HTR-8/SVneo (cell line): ENCODE measurements at places on chromosomes 11 and 22.
A peak's percentile ranks its signal among the peaks of the same experiment; 100 is the strongest.

DNA sequence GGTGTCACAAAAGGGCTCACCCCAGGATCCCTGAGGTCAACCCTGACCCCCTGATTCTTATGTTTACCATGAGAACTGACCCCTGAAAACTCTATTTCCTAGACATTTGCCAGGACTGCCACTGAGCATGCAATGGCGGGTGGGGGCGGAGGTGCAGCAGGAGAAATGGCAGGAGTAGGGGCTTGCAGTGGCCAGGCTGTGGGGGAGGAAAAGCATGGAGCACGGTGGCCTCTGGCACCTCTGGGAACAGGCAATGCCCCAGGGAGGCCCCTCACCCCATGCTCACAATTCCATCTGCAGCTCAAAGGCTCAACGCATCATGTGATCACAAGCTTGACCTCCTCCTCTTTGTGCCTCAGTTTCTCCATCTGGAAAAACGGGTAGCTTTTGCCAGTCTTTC, 46.5 kb upstream of the FGF3 start:
- DNase-seq = no peak

DNA sequence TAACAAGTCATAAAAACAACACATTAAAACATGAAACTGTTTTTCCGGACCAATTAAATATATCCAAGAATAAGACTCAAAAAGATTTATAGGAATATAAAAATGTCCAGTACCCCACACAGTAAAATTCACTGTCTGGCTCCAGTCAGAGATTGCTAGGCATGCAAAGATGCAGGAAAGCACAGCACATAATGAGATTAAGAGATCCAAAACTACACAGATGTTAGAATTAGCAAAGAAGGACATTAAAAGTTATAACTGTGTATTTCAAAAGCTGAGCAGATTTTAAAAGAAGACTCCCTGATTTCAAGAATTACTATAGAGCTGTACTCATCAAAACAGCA, 13.6 kb downstream of the LRRC75B start:
- no peak for DNase-seq

GRCh38 chr11:56846631-56847576, 98.4 kb upstream of the OR9G4 start:
- DNase-seq = no peak

DNA sequence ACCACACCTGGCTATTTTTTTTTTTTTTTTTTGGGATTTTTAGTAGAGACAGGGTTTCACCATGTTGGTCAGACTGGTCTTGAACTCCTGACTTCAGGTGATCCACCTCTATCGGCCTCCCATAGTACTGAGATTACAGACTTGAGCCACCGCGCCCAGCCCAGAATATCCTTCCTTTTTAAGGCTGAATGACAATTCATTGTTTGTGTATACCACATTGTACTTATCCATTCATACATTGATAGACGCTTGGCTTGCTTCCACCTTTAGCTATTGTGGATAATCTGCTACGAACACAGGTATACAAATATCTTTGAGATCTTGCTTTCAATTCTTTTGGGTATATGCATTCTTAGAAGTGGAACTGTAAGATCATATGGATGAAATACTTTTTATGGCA, 10.8 kb upstream of the RASSF10 start:
- no peak for DNase-seq

GRCh38 chr22:19776433-19777031, 16.0 kb downstream of the TBX1 start:
- no peak for DNase-seq

DNA sequence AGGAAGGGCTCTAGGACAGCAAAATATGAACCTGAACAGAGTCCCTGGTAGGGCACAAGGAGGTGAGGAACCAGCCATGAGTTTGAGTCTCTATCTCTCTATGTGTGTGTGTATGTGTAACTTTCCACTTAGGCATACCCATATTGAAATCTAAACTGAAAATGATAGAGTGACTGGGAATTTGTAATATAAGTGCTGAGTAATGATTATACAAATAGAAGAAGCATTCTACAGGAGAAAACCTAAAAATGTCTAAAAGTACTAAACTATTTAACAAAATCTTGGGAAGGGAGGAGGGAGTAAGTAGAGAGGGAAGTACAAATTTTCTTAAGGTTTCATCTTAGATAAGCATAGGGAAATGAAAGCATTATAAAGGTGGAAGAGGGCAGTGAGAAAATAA, 97.1 kb upstream of the ZC3H12C start:
- no peak for DNase-seq

- DNase-seq = no peak
Observed at GRCh38 chr11:88801484-88802123, 264.2 kb downstream of the GRM5 start.

- no peak for DNase-seq
Observed at GRCh38 chr11:7609015-7609414, 64.3 kb downstream of the CYB5R2 start.

DNA sequence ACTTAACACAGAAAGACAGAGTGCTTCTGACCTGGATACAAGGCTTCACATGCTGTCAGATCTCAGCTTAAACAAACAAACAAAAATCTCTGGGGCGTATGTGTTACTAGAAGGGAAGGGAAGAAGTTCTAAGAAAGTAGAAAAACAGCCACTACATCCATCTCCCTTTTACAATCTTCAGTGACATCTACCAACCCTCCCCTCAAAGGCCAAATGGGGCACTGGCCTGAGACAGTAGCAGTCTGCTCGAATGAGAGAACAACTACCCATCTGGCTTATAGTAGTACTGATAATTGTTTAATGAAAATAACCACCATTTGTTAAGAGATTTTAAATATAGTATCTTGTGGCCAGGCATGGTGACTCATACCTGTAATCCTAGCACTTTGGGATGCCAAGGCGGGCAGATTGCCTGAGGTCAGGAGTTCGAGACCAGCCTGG, 29.4 kb downstream of the CCDC83 start:
- DNase-seq = no peak

DNA sequence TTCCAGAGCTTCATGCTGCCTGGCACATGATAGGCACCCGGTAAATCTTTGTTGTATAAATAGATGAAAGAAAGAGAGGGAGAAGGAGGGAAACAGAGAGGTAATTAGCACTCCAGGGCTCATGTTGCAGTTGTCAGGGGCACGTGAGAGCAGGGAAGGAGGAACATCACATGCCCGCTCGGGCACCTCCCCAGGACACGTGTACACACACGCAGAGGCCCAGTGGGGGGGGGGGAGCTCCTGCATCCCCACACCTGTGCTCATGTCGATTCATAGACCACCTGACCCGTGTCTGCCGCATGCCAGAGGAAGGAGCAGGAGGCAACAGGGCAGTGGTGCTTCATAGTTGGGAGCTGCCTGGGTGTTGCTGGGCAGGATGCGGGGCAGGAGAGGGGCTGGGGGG, 37.1 kb upstream of the NNMT start:
- DNase-seq = no peak

DNA sequence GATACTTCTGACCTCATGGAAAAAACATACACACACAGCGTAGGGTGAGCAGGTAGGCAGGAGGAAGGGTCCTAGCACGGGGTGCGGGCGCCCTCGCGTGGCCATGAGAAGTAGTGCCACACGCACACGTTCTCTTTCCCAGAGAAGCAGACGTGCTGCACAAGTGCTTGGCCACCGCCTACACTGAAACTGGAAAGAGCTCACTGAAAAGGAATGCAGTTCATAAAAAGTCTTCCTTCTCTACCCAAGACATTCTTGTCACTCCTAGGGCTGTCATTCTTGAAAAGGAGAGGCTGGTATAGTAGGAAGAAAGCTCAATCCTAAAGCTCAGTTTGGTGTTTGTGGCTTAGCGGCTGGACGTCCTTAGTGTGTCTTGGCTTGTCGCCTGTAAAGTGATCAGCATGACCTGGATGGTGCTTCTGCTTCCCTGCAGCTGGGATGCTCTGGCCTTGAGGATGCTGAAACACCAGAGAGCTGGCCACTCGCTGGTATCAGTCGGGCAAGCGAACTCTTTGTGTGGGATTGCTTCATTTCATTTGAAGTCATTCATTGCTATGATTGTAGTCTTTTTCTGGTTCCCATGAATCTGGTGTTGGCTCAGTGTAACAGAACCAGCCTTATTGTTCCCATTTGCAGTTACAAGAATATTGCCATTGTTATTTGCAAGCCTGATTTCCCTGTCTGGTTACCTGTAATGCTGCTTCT, 303.8 kb downstream of the NTM start:
- DNase-seq = peak; percentile 47

DNA sequence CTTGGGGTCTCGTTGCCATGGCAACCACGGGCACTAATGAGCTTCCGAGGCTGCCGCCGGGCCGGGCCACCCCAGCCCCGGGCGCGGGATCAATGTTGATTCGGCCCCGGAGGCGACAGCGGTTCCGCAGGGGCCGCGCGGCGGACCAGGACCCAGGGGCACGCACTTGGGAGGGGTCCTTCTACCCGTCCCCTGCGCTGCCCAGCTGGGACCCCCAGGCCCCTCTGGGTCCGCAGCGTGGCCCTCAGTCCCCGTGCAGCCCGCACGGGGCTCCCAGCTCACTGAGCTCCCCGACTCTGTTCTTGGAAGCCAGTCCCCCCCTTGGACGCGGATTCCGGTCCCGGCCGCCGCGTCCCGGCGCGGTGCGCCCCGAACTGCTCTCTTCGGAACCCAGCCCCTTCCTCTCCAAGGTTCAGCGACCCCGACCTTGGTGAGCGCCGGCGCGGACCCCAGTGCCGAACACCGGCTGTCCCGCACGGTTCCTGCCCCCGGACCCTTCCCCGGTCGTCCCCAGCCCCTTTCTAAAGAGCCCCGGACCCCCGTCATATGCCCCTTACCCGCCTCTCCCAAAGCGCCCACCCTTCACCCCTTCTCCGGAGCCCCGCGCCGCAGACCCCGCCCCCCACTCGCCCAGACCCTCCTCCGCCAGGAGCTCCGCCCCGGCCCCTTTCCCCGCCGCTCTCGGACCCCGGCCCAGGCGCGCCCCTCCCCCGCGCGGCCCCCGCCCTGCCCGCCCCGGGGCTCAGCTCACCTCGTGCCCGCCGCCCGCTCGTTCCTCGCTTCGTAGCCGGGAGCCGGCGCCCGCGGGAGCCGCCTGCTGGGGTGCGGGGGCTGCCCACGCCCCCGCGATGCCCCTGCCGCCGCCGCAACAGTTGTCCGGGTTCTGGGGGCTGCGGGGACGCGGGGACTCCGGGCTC, 18.3 kb upstream of the SHISAL1 start:
- DNase-seq = no peak

- DNase-seq = no peak
Observed at GRCh38 chr22:23704829-23705228, 14.0 kb downstream of the RGL4 start.

DNA sequence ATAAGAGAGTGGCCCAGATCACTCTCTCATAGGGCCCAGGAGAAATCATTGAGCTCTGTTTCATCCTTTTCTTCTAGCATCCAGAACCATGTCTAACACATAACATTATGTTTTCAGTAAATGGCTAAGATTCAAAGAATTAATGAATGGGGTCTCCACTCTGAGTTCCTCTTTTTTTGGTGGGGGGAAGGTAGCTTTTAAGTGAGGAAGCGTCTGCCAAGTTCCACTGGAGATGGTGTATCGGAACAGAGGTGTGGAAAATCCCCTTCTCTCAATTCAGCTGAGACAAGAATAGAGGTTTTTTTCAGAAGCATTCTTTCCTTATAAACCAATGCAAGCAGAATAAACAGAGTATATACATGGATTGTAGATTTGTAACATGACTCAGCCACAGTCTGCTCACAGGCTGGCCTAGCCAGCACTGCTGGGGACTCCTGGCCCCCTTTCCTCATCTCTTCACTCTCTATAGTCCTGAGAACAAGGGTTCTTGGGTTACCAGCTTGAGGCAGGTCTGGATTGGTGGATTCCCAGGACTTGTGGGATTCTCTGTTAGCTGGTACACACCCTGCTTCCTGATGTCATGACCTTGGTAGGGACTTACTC, 97.2 kb downstream of the TRAF6 start:
- no peak for DNase-seq

DNA sequence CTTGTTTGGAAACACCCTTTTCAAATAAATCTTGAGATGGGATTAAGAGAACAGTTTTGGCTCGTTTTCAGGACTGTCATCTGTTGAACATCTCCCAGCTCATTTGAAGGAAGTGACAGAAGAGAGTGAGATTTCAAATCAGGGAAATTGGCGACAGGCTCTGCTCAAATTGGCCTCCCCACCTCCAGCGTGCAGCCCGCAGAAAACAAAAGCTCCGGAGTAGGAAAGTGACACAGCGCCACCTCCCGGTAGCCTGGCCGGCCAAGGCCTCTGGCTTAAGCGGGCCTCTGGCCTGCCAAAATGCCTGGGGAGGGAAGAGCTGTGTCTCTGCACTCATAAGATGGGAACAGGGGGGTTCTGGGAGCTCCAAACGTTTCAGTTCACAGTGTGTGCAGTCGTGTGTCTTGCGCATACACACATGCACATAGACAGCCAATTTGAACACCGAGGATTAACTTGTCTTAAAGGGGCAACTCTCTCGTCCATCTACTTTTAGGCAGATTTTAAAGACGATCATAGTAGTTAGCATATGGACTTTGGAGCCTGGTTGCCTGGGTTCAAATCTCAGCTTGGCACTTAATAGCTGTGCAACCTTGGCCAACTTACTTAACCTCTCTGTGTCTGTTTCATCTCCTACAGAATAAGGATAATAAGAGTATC, 132.7 kb upstream of the RCN1 start:
- peak; percentile 24 for DNase-seq

DNA sequence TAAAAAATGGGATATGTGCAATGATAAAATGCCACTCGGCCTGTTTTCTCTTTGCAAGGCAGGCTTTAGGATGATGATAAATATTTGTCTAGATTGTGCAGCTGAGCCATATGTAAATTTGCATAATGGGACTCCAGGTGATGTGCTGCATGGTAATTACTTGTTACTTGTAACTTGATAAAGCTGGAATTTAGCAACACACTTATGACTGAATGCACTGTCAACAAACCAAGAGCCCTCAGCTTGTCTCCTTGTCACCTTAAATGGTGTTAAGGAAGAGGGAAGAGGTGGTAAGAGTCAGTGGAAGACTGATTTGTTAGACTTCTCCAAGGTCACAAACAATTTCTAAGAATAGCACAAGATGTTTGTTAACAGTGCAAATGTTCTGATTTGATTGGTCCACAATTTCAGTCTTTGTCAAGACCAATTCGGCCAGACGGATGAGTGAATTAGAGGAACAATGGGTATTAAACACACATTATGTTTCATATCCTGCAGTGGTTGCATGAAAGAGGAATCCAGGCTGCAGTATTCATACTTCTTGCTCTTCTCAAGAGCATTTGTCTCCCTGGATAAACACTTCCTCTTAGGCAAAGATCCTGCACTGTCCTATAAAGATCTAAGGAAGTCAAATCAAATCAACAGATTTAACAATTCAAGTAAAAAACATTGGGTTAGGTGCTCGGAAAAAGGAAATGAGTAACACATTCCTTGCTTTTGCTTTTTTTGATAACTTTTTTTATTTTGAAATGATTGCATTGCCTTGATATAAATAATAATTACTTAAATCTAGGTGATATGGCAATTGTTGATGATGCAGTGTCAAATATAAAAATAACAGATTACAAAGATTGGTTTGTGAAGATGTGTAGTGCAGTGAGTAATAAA, 448.3 kb upstream of the DDI1 start:
- no peak for DNase-seq

DNA sequence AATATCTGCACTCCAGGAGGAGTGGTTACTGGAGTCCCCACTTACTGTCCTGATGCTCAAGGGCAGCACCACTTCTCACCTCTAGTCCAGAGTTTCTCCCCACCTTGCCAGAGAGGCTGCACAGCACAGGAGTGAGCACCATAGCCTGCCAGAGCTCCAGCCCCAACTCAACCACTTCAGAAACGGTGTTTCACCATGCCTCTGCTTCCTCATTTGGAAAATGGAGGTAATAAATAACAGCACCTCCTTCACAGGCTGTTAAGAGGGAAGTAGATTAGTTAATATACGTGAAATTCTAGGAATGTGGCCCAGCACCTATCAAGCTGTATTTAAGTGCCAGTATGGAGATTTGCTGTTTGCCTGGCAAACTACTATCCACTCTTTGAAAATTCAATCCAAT, 63.0 kb downstream of the GALNT18 start:
- DNase-seq = no peak
